ENCODE measurements at places on chromosomes 11 and 22. TPM values are rescaled to one million over a fixed set of nuclear protein-coding genes. Genes with fewer than 3 reads are reported as not detected.

The TIGD3 gene
- total RNA-seq: 0.97 TPM

The LRRC56 gene
- total RNA-seq: 0.22 TPM

The ENTHD1 gene
- not detected for total RNA-seq

The TEX12 gene
- not detected for total RNA-seq

The NRXN2 gene
- 0.97 TPM for total RNA-seq

The CHST1 gene
- 2.5 TPM for total RNA-seq

The HEPACAM gene
- total RNA-seq: 0.62 TPM

The NUP160 gene
- total RNA-seq: 13.8 TPM

The CASP5 gene
- total RNA-seq: not detected

The PHOX2A gene
- total RNA-seq: not detected

The NPAS4 gene
- not detected for total RNA-seq

The SLC1A2 gene
- 2.7 TPM for total RNA-seq

The GLYATL2 gene
- total RNA-seq: 0.50 TPM

The OR52E8 gene
- total RNA-seq: not detected

Measured in left ventricle myocardium superior (tissue), 1 donor.